ENCODE measurements at places on chromosomes 6 and 20.

- DNase-seq = peak; percentile 96
These were observed 118.1 kb downstream of the CEBPB start for GRCh38 chr20:50308513-50309279.

GRCh38 chr6:90420500-90420899 lies 123.9 kb upstream of the BACH2 start:
- DNase-seq = no peak

- DNase-seq = no peak
These were observed 104.8 kb downstream of the AGPAT4 start for GRCh38 chr6:161169035-161169434.

DNA sequence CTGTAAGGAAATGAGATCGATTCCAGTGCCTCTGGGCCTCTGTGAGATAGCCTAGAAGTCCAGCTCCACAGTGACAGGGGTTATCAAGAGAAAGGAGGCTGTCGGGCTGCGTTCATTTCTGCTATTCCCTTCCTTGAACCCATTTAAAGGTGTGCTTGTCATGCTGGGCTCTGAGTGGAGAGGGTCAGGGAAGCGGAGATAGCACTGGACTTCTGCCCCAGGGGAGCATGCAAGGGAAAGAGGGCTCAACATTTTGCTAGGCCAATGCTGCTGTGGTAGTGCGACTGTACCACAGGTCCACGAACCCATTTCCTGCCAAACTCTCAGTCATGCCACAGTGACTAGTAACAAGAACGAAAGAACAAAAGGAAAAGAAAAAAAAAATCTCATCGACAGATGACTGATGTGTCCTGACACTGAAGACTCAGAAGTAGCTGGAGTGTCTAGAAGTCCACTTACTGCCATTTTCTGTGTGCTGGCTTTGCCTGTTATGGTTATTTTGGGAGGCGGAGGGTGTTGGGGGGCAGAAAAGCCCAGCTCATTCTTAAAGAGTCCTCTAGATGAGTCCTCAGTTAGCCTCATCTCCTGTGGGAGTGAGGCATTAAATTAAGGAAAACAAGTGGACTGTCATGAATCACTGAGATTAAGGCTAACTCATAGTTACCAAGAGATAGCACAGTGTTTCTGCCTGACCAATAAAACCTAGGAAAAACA lies 8.1 kb downstream of the NEDD9 start:
- DNase-seq = no peak

DNA sequence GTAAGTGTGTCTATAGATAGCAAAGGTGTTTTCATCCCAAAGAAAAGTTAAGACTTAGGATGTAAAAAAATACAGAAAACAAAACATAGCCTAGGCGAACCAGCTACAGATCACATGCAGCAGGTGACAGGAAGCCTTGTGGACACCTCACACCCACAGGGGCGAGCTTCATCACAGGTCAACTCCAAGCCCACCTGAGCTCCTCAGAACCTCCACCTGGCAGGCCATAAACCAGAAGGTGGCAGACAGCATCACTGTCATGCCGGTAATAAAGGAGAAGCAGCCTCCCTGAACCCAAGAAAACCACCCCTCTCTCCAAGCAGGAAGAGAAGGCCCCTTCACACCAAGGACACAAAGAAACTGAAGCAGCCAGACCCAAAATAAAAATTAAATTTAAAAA lies 1.0 kb downstream of the RALGAPA2 start:
- no peak for DNase-seq

GRCh38 chr6:169162752-169163407 lies 90.8 kb downstream of the THBS2 start:
- peak; percentile 13 for DNase-seq

DNA sequence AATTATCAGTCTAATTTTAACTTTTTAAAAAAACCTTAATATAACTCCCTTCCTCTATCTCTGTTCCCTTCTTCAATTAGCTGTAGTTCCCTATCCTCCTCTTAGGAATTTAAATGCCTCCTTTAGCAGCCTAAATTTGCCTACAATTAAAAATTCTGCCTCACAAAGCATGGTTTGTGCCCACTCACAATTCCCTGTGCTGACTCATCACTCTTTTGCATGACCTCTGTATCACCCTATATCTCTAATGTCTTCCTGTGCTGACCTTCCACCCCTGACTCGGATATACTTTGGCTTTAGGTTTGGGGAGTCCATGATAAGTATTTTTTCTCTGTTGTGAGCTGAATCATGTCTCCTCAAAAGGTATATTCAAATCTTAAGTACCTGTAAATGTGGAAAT lies 253.6 kb downstream of the RNF144B start:
- no peak for DNase-seq

DNA sequence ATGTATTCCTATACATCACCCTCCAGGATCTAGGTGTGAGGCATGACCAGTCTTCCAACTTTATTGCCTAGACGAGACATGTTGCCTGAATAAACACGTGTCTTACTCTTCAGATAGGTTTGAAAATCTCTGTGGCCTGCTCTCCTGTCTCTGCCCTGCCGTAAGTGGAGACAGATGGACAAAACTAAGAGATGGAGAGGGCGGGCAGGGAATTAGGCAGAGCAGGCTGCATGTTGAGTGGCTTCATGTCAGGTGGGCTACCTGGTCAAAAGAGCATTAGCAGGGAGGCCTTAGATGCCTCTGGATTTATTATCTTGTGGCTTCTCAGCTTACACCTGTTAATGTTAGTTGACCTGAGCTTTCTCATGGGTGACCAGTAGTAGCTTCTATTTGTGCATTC lies 59.0 kb upstream of the TULP4 start:
- DNase-seq = no peak

GRCh38 chr6:141677598-141678211 lies 455.0 kb upstream of the GJE1 start:
- peak; percentile 2 for DNase-seq

GRCh38 chr6:72950114-72950860 lies 275.0 kb downstream of the KHDC1L start:
- DNase-seq = peak; percentile 7

- no peak for DNase-seq
These were observed 22.8 kb downstream of the DCBLD1 start for GRCh38 chr6:117505311-117505710.

DNA sequence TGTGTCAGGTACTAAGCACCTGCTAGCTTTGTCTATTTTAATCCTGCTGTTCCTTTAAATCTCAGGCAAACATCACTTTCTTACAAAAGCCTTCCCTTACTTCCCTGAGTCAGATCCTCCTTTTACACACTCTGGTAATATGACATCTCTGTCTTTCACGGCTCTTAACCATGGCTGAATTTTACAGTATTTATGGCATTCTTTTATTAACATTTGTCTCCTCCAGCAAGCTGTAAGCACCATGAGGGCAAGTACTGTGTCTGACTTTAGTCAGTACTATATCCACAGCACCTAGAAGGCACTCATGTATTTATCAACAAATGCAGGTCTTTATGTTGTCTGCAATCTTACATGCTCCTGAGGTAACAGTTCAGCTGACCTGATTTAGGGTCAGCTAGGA lies 33.7 kb upstream of the HBS1L start:
- peak; percentile 51 for DNase-seq

- DNase-seq = no peak
These were observed 10.7 kb downstream of the CASS4 start for GRCh38 chr20:56422824-56423189.

- no peak for DNase-seq
These were observed at the start of gene ZNF512B for GRCh38 chr20:63969838-63970713. Gene ZNF512B, minus strand, starts transcription at chr20:63969930. Its CDS starts 1,980 bp downstream, at chr20:63967950.

- no peak for DNase-seq
These were observed 23.0 kb upstream of the AKAP7 start for GRCh38 chr6:131112249-131112648.

GRCh38 chr6:85406641-85407075 lies 43.2 kb upstream of the NT5E start:
- no peak for DNase-seq

GRCh38 chr6:144334150-144334708 lies 49.1 kb downstream of the UTRN start:
- DNase-seq = no peak

DNA sequence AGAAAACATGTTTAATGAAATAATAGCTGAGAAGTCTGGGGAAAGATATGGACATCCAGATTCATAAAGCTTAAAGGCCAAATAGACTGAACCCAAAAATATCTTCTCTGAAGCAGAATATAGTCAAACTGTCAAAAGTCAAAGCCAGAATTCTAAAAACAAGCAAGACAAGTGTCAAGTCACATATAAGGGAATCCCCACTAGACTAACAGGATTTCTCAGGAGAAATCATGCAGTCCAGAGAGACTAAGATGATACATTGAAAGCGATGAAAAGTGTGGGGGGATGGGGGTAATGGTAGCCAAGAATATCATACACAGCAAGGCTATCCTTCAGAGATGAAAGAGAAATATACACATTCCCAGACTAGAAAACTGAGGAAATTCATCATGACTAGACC lies 112.4 kb upstream of the RUNX2 start:
- DNase-seq = no peak

DNA sequence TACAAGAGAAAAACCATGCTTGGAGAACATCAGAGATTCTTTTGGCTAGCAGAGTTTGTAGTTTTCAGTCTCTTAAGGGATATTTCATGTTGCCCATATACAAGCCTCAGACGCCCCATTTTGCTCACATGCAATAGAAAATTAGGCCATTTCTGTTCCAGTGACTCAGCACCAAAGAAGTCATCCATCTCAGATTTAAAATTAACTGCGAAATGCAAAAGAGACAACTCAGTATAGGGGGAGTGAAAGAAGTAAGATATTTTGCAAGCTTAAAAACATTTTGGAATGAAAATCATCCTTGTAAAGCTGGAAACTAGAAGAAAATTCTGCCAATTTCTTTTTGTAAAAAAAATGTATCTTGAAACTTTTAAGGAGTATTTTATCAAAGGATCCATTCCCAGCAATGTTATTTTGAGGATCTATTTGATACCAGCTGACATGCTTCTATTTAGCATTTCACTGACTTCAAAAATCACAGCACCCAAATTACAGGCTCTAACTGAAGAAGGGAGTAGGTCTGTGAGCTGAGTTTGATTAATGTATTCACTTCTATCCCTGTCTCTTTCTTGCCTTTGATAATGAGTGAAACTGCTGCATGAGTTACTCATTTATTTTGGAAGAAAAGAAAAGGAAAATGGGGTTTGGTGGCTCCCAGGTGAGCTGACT lies 223.7 kb upstream of the SULF2 start:
- no peak for DNase-seq

GRCh38 chr6:142725024-142725770 lies 219.8 kb downstream of the HIVEP2 start:
- DNase-seq = no peak

DNA sequence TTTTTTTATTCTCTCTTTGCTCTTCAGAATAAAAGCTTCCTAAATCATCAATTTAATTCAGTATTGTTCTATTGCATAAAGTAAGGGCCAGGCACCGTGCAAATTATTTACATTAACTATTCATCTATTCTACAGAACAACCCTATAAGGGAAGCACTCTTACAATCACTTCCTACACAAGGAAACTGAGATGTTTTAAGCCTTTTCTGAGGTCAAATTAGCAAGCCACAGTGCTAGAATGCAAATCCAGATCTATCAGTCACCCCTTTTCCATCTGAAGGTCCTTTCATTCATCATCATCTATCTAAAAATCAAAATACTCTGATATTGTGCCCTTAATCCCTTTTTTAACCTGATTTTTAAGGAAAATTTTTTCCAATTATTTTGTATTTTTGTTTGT lies 31.2 kb downstream of the FRK start:
- DNase-seq = no peak

- DNase-seq = no peak
These were observed 74.8 kb downstream of the TULP4 start for GRCh38 chr6:158387036-158387435.

DNA sequence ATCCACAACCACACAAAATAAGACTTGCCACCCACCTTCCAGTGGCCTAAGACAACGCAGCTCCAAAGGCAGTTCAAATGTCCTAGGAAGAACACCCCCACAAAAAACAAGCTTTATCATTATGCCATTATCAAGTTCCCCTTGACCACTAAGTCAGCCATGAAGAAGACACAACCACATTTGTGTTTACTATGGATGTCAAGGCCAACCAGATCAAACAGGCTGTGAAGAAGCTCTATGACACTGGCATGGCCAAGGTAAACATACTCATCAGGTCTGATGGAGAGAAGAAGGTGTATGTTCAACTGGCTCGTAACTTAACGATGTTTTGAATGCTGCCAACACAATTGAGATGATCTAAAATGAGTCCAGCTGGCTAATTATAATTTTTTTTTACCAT lies 26.1 kb downstream of the SEC63 start:
- no peak for DNase-seq

- DNase-seq = no peak
These were observed 10.0 kb downstream of the PYGB start for GRCh38 chr20:25257756-25258475.

DNA sequence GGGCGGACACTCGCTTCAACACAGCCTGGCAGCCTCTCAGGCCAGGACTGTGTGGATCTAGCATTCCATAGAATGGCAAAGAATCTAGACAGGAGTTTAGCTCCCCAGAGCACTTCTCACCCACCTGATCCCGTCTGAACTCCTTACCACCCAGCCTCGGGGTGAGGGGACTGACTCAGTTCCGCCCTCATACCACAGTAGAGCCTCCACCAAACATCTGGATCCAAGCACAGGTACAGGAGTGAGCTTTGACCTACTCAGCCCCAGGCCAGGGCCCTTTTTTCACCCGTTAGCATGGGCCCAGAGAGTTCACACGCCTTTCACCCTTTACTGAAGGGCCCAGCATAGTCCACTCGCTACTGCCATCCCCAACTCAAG lies 715 bp downstream of the PSMF1 start:
- DNase-seq = no peak

DNA sequence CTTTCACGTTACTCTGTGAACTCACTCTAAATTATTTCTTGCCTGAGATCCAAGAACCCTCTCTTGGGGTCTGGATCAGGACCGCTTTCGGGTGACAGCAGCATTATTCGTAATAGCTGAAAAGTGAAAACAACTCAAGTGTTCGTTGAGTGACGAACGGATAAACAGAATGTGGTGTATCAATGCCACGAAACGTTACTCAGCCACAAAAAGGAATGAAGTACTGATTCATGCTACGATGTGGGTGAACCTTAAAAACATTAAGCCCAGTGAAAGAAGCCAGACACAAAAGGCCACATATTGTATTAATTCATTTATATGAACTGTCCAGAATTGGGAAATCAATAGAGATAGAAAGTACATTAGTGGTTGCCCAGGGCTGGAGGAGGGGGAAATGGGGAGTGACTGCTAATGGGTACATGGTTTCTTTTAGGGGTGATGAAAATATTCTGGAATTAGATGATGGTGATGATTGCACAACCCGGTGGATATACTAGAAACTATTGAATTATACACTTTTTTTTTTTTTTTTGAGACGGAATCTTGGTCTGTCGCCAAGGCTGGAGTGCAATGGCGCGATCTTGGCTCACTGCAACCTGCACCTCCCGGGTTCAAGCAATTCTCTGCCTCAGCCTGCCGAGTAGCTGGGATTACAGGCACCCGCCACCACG lies 8.4 kb downstream of the PTGIS start:
- no peak for DNase-seq

DNA sequence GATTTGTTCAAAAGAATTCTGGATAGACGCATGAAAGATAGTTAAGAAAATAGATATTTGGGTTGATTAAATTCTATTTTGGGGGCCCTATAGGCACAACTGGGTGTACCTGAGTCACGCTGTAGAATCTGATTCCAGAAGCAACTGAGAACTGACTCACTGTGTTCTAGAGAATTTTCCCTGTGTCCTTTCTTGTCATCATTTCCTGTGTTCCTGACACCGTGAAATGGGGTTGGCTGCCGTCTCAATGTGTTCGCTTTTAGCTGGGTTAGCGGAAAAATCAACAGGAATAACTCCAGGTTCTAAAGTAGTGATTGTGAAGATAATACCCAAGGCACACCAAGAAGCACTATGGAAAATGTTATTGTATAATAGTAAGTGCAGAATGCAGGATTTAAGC lies 5.0 kb downstream of the GCNT2 start:
- DNase-seq = no peak

GRCh38 chr20:39258253-39258652 lies 296.1 kb downstream of the DHX35 start:
- DNase-seq = no peak

All from inflammatory macrophage treated with lipopolysaccharide for 1 hour (primary cell).